H7 (cell line): ENCODE measurements at places on chromosomes 4 and X.

DNA sequence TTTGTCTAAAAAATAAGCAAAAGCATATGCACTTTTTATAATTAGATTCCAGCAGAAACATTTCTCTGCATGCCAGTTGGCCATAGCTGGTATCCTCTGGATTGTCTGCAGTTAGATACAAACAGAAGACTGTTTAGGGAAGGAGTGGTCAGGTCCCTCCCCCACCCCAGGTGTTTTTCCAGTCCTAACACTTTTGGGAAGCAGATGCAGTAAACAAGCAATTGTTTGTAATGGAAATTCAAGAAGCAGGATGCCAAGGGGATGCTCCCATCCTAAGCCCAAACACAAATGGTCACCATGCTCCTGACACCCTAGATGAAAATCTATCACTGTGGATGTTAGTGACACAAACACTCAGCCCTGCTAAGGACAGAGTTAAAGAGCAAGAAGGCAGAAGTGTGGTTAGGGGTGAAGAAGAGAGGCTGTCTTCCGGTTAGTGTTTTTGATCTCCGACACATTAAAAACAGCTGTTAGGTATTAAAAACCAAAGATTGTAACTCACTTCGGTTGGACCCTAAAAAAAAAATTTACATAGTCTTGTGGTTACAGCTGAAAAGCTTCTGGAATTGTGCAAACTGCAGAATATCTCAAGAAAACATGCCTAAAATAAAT is 7.9 kb downstream of the LEF1 start:
- DNase-seq: peak; percentile 43

- peak; percentile 27 for DNase-seq
Measured at GRCh38 chrX:22748093-22748999, 251.4 kb upstream of the DDX53 start.

- no peak for DNase-seq
Measured at GRCh38 chr4:20259707-20260106, 8.0 kb downstream of the SLIT2 start.

DNA sequence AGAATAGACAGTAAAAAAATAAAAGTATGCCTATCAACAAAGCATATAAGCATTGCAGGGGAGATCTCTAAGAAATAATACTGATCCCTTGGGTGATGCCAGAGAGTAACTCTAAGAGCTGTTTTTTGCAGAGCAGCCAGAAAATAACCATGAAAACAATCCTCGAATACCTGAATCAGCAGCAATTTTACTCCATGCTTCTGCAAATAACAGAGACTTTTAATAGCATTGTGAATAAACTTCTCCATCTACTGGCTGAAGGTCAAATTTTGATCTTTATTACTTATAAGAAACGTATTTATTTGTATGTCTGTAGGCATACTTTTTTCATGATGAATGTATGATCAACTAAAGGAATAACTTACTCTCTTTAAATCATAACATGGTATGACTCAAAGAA is 334.5 kb downstream of the GALNTL6 start:
- no peak for DNase-seq

GRCh38 chr4:62512271-62512670 is 1312.1 kb downstream of the ADGRL3 start:
- no peak for DNase-seq

GRCh38 chrX:55389376-55389775 is 62.6 kb upstream of the MAGEH1 start:
- no peak for DNase-seq
